ENCODE measurements at places on chromosomes 12 and 14.

DNA sequence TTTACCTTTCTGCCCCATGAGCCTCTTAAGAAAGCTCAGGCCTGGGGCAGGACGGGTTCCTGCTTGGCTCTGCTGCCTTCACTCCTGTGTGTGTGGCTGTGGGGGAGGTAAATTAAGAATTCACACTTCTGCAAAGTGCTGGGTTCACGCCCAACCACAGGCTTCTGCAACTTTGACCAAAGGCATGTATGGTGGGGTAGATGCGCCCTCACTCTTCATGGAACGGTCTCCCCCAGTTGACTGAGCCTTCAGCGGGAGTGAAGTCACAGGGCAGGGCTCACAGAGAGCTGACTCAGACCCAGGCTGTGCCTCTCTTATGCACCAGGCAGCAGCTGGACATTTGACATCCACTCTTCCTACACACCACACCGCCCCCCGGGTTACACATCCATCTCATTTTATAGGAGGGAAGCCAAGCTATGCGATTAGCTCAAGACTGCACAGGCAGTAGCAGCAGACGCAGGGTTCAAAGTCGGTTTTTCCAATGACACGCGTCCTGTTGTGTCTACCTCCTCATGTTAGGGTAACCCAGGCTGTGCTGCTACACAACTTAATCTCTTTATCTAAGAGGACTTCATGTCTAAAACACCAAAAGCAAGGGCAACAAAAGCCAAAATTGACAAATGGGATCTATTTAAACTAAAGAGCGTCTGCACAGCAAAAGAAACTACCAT, 15.4 kb upstream of the BCL11B start:
- no peak for DNase-seq

DNA sequence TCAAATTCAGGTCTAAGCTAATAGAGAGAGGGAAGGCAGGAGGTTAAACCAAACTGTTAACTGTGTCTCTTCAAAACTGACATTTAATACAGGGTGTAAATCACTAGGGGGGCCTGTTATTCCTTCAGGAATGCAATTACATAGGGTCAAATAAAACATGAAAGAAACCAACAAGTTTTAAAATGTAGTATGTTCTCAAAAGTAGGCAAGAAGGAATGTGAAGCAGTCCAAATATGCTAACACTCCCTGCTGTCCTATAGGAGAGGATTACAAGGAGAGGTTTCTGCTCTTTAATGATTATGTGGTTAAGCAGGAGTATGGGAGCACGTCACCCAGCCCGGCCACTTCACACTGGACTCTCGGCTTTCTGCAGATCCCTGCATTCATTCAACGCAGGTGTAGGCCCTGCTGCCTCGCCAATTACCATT, 42.5 kb upstream of the BMP4 start:
- no peak for DNase-seq

GRCh38 chr14:20262642-20263128, 23.6 kb downstream of the OR11H4 start:
- no peak for DNase-seq

- no peak for DNase-seq
Observed at GRCh38 chr12:119082496-119082895, 96.2 kb upstream of the HSPB8 start.

DNA sequence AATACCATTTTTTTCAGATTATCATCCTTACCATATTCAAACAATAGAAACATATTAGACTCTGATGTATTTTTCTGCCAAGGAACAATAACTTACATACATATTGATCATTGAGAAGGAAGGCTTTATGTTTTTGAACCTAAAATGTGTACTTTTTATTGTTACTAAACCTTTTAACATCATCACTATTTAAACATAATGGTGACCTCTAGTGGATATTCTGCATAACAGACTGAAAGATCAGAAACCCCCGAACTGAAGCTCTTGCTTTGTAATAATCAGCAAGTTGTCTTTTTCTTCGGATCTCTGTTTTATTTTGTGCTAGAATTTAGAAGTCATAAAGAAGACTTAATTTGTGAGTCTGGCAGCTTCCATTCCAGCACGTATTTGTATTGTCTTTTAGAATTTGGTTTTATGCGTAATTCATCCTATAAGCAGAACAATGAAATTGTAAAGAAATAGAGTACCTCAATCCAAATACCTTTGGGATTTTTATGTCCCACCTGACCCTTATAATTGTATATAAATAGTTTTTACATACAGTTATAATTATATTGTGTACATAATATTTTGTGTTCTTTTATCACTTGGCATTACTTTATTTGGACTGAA, 125.9 kb upstream of the ATF1 start:
- DNase-seq, result no peak

GRCh38 chr12:109715310-109716091, 1.9 kb downstream of the FAM222A start:
- DNase-seq, result peak; percentile 60

DNA sequence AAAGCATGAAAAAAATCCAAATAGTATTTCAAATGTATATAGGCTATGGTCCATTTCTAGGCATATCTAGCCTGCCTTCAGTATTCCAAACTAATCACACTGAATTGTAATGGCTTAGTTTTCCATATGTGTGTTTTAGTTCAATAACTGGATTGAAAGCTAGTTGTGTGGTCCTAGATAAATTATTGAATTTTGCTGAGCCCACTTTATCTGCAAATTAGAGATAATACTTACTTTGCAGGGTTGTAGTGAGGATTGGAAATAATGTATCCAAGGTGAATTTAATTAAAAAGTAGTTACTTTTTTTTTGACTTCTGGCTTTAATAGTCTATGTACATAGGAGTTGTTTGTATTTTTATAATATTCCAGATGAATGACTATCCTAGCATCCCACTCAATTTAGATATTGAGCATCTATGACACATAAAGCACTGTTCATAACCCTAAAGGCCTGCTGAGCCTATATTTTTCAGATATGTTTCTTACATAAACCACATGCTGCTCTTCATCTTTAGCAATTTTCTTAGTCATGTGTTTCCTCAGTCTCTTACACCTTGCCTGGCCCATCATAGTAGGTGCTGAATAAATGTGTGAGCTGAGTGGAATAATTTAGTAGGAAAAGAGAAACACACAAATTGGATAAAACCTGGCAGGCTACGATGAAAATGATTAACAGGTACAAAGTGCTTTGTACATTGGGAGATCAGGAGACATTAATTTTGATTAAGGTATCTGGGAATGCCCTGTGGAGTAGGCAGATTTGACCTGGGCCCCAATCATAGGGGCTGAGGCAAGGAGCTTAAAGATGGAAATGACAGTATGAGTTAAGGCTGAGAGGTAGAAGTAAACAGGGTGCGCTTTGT, 1.1 kb upstream of the ATP23 start:
- DNase-seq, result no peak

DNA sequence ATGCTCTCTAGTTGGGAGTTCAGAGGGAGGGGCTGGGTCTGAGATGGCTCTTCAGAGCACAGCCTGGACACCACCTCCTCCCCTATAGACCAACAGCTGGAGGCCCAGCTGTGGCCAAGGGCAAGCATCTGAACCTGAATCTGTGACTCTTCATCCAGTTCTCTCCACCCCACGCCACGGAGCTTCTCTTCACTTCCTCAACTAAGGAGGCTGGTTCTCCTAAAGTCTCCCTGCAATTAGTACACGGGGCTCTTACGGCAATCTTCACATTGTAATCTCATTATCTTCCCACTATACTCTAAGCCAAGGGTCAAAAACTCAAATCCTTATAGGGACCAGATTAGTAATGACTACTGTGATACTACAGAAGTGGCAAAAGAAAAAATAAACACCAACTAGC, 9.8 kb downstream of the NRDE2 start:
- no peak for DNase-seq

GRCh38 chr12:28611115-28611435, 420.8 kb downstream of the CCDC91 start:
- no peak for DNase-seq

DNA sequence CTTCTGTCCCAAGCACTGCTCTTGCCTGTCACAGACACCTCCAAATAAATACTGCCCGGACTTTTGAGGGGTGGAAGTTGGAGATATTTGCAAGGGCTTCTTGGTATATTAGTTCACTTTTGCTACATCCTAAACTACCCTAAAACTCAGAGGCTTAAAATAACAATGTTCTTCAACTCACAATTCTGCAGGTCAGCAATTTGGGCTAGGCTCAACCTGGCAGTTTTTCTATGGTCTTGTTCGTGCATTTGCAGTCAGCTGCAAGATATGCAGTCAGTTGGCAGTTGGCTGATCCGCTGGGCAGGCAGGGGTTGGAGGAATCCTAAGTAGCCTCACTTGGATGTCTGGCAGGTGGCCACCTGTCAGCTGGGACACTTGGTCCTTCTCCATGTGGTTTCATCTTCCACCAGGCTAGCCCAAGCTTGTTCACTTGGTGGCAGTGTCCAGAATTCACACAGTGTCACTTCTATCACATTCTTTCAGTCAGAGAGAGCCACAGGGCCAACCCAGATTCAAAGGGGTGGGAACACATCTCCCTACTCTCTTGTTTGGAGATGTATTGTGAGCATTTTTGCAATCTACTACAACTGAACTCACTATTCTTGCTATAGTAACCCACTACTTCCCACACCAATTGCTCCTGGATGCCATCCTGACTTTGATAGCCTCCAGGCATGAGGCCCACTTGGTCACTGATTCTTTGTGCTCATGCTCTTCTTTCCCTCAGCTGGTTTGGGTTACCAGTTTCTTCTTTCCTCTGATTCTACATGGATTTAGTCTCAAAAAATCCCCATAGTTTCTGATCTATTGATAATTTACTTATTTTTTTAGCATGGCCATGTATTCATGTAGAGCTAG, 27.8 kb upstream of the CAPRIN2 start:
- no peak for DNase-seq

GRCh38 chr12:117235261-117235660, 45.0 kb upstream of the FBXO21 start:
- DNase-seq, result no peak

GRCh38 chr12:64707362-64707761, 51.8 kb downstream of the GNS start:
- no peak for DNase-seq

- no peak for DNase-seq
Observed at GRCh38 chr12:18171571-18171970, 81.6 kb upstream of the RERGL start.

GRCh38 chr12:26277506-26278246, 82.3 kb downstream of the SSPN start:
- DNase-seq, result no peak

- DNase-seq, result no peak
Observed at GRCh38 chr12:50545786-50546185, 41.0 kb downstream of the DIP2B start.

- no peak for DNase-seq
Observed at GRCh38 chr12:92085040-92085735, 60.5 kb downstream of the BTG1 start.

DNA sequence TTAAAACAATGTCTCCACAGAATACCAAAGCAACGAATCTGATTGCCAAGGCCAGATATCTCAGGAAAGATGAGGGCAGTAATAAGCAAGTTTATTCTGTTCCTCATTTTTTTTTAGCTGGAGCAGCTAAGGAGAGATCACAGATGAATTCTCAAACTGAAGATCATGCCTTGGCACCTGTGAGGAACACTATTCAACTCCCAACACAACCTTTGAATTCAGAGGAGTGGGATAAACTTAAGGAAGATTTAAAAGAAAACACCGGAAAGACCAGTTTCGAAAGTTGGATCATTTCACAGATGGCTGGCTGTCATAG, 994 bp downstream of the PRORP start:
- DNase-seq, result no peak

DNA sequence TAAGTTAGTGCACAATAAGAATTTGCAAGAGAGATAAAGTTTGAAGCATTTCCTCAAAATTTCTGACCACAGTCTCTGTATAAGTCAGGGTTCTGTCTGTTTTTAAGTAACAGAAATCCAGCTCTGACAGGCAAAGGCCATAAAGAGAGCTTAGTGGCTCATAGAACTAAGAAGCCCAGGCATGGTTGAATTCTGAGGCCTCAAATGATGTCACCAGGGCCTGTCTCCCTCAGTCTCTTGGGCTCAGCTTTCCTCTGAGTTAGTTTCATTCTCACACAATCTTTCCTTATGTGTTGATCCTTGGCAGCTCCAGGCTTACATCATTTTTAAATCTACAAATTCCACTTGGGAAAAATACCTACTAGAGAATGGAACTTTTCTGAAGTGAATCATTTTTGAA, 173.4 kb upstream of the ATP2B1 start:
- DNase-seq, result no peak

DNA sequence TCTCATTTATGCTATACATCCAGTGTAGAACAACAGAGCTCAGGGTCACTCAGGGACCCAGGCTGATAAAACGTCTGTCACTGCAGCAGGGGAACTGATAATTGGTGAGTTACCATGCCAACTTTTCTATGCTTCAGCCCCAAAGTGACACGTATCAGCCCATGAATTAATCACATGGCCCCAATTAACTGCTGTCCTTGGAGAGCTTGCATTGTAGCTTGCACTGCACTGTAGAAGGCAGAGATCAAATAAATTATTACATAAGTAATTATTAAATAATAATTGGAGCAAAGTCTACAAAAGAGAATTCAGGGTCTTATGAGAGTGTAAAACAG, 144.6 kb downstream of the SUDS3 start:
- no peak for DNase-seq

GRCh38 chr12:132503618-132504204, 13.8 kb downstream of the FBRSL1 start:
- no peak for DNase-seq

DNA sequence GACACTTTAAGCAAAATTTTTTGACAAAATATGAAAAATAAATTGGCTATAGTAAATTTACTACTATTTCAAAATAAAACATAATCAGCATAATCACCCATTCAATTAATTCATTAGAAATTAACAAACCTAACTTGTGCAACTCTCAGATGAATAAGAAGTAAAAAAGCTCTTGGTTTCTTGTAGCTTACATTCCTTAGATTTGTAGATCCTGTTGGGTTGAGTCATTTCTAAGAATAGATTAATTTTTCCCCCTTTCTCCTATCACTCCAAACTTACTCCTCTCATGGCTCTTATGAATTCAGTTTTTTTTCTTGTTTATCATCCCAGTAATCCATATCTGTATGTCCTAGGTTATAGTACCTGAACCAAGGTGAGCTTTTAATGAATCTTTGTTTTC, 230.9 kb upstream of the LRIG3 start:
- DNase-seq, result no peak

DNA sequence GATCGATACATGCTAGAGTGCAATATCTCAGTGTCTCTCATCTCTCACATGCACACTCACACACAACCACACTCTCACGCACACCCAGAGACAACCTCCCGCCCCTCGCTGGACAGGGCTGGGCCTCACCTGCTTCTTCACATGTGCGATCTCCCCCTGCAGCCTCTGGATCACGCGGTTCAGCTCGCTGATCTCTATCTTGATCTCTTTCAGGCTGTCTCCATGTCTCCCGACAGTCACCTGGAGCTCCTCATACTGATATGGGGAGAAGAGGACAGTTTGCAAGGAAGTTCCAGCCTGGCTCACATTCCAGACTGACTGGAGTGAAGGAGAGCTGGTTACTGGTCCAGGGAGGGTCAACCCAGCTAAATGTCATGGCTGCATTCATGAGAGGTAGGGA, 4.4 kb downstream of the KRT2 start:
- no peak for DNase-seq

DNA sequence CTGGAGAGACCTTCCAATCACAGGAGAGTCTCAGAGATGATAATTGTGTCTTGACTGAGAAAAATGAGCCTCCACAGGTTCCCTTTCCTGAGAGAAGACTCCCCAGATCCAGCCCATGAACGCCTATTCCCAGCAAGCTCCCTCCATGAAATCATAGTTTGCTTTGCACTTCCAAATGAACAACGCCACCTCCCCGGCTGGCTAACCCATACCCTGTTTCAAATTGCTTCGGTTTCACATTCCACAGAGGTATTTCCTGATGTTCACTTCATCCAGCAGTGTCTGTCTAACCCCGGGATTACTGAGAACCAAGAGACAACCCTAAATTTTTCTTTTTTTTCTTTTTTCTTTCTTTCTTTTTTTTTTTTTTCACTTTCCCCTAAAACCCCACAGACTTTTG, 124.1 kb upstream of the RFLNA start:
- DNase-seq, result no peak

Measured in CD8-positive, alpha-beta memory T cell (primary cell).